ENCODE measurements at places on chromosomes 2 and 18.

GRCh38 chr2:157386247-157386646, 57.6 kb downstream of the CYTIP start:
- DNase-seq, result no peak

- peak; percentile 87 for DNase-seq
Measured at GRCh38 chr2:237818066-237818473, 19.5 kb downstream of the RBM44 start.

DNA sequence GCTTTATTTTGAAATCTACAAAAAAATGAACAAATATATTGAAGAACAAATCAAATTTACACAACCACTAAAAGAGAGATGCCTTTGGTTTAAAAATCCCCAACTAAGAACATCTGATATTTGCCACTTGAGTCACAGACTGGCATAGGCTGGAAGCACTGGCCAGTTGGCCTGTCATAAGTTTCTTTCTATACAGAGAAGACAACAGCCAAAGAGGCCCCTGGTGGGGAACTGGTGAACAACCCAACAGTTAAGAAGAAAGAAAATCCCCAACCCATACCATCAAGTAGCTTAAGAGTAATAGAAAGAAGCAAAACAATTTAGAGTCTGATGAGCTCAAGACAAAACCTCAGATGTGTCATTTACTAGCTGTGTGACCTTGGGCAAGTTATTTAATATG, 45.5 kb downstream of the OSR1 start:
- no peak for DNase-seq

GRCh38 chr2:52703004-52703403, 1064.6 kb upstream of the CHAC2 start:
- no peak for DNase-seq

DNA sequence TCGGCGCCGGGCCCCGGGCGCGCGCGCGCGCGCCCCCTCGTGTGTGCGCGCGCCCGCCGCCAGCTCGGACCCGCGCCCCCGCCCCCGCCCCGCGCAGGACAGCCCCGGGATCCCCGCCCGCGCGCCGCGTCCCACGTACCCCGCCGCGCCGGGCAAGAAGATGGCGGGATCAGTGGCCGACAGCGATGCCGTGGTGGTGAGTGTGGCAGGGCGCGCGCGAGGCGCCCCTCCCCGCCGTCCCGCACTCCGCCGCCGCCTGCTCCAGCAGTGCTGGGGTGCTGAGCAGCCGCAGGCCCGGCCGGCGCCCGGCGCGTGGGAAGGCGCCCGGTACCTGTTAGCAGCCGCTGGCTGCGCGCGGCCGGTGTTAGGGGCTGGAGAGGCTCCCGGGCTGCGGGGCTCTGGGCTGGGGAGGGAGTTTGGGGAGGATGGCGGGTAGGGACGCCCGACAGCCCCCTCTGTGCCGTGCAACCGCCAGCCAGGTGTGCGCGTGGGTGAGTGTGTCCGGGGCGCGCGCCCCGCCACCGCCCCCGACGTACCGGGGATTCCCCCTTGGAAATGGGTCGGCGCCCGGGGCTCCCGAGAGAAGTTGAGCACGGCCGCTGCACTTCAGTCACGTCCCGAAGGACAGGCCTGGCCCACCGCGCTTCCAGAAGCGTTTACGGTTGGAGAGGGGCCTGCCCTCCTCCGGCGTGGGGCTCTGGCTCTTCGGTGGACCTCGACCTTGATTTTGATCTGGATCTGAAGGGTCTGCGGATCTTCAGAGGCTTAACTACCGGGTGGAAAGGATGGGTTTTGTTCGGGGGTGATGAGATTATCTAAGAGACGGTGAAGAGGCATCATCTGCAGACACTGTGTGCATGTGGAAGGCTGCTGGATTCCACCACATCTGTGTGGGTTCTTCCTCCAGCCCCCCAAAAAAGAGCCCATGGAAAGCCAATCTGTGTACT, 697 bp downstream of the LGALSL start:
- no peak for DNase-seq
